A172 (cell line): ENCODE measurements at places on chromosomes 11 and 22. TPM values are rescaled to one million over a fixed set of nuclear protein-coding genes. Genes with fewer than 3 reads are reported as not detected.

The CHORDC1 gene
- 52.3 and 68.8 TPM in 2 replicates for total RNA-seq

The ZNF280B gene
- 3.0 TPM in 2 replicates for total RNA-seq

DNA sequence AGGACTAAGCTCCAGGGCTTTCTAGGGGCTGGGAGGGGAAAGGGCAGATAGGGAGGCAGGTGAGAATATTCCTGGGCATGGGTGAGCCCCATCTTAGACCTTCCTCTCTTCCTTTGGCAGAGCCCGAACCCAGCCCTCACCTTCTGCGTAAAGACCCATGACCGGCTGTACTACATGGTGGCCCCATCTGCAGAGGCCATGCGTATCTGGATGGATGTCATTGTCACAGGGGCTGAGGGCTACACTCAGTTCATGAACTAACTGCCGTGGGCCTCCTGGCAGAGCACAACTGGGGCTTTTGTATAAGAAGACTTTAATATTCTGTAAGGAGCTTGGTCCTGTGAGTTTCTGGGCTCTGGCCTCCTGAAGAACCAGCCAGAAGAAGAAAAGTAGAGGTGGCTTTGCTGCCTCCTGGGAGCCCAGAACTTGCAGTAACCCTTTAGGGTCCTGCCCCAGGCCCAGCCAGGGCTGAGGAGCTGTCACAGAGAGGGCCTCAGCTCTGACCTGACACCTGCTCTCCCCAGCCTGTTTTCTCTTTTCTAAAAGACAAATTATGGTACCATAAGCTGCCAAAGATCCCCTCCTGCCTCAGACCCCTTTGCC, 22.8 kb downstream of the TREH start:
- DNase-seq, result no peak

The CTSW gene
- 0.79 and 1.8 TPM in 2 replicates for total RNA-seq

The MS4A14 gene
- total RNA-seq, result not detected in 2 replicates
